Vagina (tissue), 2 donors: ENCODE measurements at places on chromosomes 6 and 20.

DNA sequence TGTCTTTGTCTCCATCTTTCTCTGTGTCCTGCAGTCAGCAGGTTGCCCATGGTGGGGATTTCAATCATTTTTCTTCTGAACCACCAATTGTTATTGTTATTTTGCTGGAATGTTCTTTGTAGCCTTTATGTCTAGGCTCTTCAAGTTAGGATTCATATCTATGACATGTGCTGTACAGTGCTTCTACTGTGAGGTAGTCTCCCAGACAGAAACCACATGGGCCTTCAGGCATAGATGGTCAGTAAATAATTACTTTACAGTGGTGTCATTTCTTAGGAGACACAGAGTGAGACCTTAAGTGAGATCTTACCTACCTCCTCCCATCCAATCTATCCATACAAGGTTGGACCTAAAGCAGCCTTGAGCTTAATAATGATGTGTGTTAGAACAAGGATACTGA is 265.5 kb downstream of the ZFAND3 start:
- no peak overlapping the region for H3K4me3 ChIP-seq
- no peaks in the 10 kb centered on the region for H3K27me3 ChIP-seq
- H3K36me3 ChIP-seq, result peaks cover 3% of the 10 kb centered on the region
- no peak for DNase-seq

- no peak overlapping the region for H3K4me3 ChIP-seq
- DNase-seq, result no peak
- no peaks in the 10 kb centered on the region for H3K36me3 ChIP-seq
- H3K4me1 ChIP-seq, result no peaks in the 10 kb centered on the region
Observed at GRCh38 chr20:58772786-58773185, 77.9 kb downstream of the GNAS-AS1 start.

- H3K4me1 ChIP-seq, result no peaks in the 10 kb centered on the region
- H3K4me3 ChIP-seq, result no peak overlapping the region
- no peak for DNase-seq
- H3K27ac ChIP-seq, result peak overlapping the region; percentile 42
- H3K27me3 ChIP-seq, result no peaks in the 10 kb centered on the region
Observed at GRCh38 chr6:35611240-35611639, 77.5 kb downstream of the FKBP5 start.

DNA sequence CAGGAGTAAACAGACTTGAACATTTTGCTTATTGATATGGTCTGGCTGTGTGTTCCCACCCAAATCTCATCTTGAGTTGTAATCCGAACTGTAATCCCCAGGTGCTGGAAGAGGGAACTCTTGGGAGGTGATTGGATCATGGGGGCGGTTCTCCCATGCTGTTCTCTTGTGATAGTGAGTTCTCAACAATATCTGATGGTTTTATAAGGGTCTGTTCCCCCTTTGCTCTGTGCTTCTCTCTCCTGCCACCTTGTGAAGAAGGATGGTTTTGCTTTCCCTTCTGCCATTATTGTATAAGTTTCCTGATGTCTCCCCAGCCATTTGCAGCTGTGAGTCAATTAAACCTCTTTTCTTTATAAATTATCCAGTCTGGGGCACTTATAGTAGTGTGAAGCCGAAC is 40.0 kb downstream of the MYLIP start:
- H3K4me1 ChIP-seq, result no peaks in the 10 kb centered on the region
- H3K27me3 ChIP-seq, result no peaks in the 10 kb centered on the region
- DNase-seq, result no peak
- H3K27ac ChIP-seq, result no peak overlapping the region
- H3K4me3 ChIP-seq, result no peak overlapping the region

GRCh38 chr20:43300901-43301300 is 111.2 kb upstream of the PTPRT start:
- H3K36me3 ChIP-seq, result no peaks in the 10 kb centered on the region
- no peak overlapping the region for H3K27ac ChIP-seq
- H3K4me1 ChIP-seq, result no peaks in the 10 kb centered on the region
- no peaks in the 10 kb centered on the region for H3K27me3 ChIP-seq

- peak; percentile 4 for DNase-seq
- H3K4me1 ChIP-seq, result no peaks in the 10 kb centered on the region
- no peak overlapping the region for H3K27ac ChIP-seq
- no peak overlapping the region for H3K4me3 ChIP-seq
- no peaks in the 10 kb centered on the region for H3K36me3 ChIP-seq
- no peaks in the 10 kb centered on the region for H3K27me3 ChIP-seq
Observed at GRCh38 chr20:57842720-57843119, 132.9 kb upstream of the PMEPA1 start.

DNA sequence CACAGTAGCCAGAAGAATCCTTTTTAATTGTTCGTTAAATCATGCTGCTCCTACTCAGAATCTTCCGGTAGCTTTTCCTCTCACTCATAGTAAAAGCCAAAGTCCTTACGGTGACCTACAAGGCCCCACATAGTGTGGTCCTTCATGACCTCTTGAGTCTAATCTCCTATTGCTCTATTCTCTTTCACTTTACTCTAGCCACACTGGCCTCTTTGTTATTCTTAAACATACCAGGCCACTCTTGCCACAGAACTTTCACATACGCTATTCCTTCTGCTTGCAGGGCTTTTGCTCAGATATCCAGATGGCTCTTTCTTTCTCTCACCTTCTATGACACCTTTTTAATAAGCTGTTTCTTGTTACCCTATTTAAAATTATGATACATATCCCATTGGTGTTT is 25.7 kb downstream of the ZNF391 start:
- DNase-seq, result no peak
- no peaks in the 10 kb centered on the region for H3K4me1 ChIP-seq
- no peak overlapping the region for H3K4me3 ChIP-seq
- no peak overlapping the region for H3K27ac ChIP-seq
- H3K27me3 ChIP-seq, result no peaks in the 10 kb centered on the region

- peaks cover 10% of the 10 kb centered on the region for H3K4me1 ChIP-seq
- H3K4me3 ChIP-seq, result no peak overlapping the region
- no peaks in the 10 kb centered on the region for H3K36me3 ChIP-seq
- DNase-seq, result no peak
- no peak overlapping the region for H3K27ac ChIP-seq
- no peaks in the 10 kb centered on the region for H3K27me3 ChIP-seq
Observed at GRCh38 chr20:48181261-48181935, 396.1 kb upstream of the SULF2 start.

DNA sequence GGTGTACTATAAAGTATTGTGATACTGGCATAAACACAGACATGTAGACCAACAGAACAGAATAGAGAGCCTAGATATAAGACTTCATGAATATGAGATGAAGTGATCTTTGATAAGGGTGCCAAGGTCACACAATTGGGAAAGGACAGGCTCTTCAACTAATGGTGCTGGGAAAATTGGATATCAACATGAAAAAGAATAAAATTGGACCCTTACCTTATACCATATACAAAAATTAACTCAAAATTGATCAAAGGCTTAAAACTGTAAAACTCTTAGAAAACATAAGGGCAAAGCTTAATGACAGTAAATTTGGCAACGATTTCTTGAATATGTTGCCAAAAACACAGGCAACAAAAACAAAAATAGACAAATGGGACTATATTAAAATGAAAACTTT is 44.8 kb upstream of the TRAM2 start:
- no peak for DNase-seq
- H3K4me1 ChIP-seq, result no peaks in the 10 kb centered on the region
- H3K36me3 ChIP-seq, result no peaks in the 10 kb centered on the region

DNA sequence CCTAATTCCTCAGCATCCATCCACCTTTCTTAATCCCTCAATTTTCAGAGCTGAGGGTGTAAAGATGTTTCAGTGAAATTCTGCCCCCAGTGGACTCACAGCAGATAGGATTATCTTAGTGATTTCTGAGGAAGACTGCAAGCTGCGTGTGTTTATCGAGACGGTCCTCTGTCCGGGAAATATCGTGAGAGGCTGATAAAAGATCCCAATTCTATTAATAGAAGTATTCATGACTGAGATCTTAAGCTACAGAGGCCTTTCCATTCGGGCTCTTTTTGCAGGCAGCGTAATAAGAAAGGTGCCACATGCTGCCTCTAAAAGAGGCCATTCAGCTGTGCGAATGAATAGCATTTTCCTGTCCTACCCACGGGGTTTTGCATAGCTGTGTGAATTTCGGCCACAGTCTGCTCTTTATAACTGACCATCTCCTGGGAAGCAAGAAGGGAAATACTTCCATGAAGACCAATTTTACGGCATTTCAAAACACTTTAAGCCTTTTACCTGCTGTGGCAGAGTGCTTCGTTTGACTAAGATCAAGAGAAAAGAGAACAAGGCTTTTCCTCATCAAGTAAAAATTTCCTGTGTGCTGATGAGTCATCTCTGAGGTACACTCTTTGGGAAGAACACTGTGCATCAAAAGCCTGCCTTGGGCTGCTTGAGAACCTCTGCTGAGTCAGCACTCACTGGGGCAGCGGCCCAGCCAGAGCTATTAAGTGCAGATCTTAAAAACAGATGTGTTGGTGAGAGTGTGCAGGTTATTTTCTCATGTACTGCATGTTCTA is 208.8 kb downstream of the ARHGAP18 start:
- no peak for DNase-seq
- H3K4me1 ChIP-seq, result peaks cover 34% of the 10 kb centered on the region
- no peaks in the 10 kb centered on the region for H3K27me3 ChIP-seq
- H3K4me3 ChIP-seq, result no peak overlapping the region
- no peaks in the 10 kb centered on the region for H3K36me3 ChIP-seq

GRCh38 chr6:71336901-71337300 is 48.3 kb downstream of the OGFRL1 start:
- no peak overlapping the region for H3K4me3 ChIP-seq
- no peaks in the 10 kb centered on the region for H3K4me1 ChIP-seq
- no peaks in the 10 kb centered on the region for H3K36me3 ChIP-seq
- H3K27me3 ChIP-seq, result no peaks in the 10 kb centered on the region
- H3K27ac ChIP-seq, result no peak overlapping the region

- H3K36me3 ChIP-seq, result peaks cover 14% of the 10 kb centered on the region
- H3K4me1 ChIP-seq, result peaks cover 19% of the 10 kb centered on the region
- no peak overlapping the region for H3K27ac ChIP-seq
- H3K27me3 ChIP-seq, result no peaks in the 10 kb centered on the region
- DNase-seq, result no peak
Observed at GRCh38 chr20:38450412-38450975, 15.4 kb upstream of the SNHG17 start.

GRCh38 chr6:158584236-158584651 is 24.4 kb downstream of the TMEM181 start:
- DNase-seq, result no peak
- no peaks in the 10 kb centered on the region for H3K4me1 ChIP-seq
- H3K36me3 ChIP-seq, result no peaks in the 10 kb centered on the region
- H3K4me3 ChIP-seq, result no peak overlapping the region
- H3K27ac ChIP-seq, result no peak overlapping the region
- no peaks in the 10 kb centered on the region for H3K27me3 ChIP-seq

DNA sequence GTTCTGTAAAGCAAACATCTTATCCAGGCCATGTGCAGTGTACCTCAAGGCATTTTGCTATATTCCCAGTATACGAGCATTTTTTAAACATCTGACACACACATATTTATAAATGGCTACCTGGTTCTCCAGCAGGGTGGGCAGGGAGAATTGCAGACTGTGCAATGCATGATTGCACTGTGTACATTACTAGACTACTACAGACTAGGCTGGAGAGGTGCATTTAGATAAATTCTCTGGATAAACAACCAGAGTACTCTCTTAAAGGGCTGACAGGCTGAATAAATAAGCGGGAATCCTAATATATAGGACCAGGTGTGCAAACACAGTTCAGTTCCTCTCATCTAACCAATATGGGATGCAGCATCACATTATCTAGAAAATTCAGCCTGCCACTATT is 428.3 kb upstream of the ARID1B start:
- H3K4me3 ChIP-seq, result no peak overlapping the region
- DNase-seq, result no peak
- H3K36me3 ChIP-seq, result no peaks in the 10 kb centered on the region
- no peak overlapping the region for H3K27ac ChIP-seq
- no peaks in the 10 kb centered on the region for H3K27me3 ChIP-seq

- no peaks in the 10 kb centered on the region for H3K27me3 ChIP-seq
- DNase-seq, result no peak
- no peak overlapping the region for H3K4me3 ChIP-seq
- H3K36me3 ChIP-seq, result no peaks in the 10 kb centered on the region
- H3K27ac ChIP-seq, result no peak overlapping the region
- no peaks in the 10 kb centered on the region for H3K4me1 ChIP-seq
Observed at GRCh38 chr6:65221153-65221552, 485.9 kb downstream of the EYS start.

GRCh38 chr20:43533060-43533459 is 25.6 kb downstream of the L3MBTL1 start:
- no peak for DNase-seq
- H3K27me3 ChIP-seq, result no peaks in the 10 kb centered on the region
- H3K36me3 ChIP-seq, result no peaks in the 10 kb centered on the region
- no peaks in the 10 kb centered on the region for H3K4me1 ChIP-seq

DNA sequence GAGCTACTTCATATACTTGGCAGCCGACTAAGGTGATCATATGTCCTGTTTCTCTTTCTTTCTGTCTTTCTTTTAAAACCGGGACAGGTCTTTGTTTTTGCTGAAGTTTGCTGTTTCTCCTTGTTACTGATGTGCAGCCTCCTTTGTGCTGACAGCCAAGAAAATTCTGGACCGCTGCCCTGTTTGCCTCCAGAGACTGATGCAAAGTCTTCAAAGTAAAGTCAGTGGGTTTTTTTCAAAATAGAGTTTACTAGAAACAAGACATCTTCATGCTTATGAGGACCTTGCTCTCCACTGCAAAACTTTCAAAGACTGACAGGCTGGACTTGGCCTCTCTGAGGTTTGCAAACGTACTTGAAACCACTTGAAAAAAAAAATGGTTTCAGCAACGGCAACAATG is 510.5 kb upstream of the MAP3K7 start:
- no peaks in the 10 kb centered on the region for H3K27me3 ChIP-seq
- H3K4me3 ChIP-seq, result no peak overlapping the region
- no peak for DNase-seq
- no peak overlapping the region for H3K27ac ChIP-seq

GRCh38 chr6:167103041-167103891 is 19.6 kb upstream of the CCR6 start:
- H3K27ac ChIP-seq, result no peak overlapping the region
- no peak overlapping the region for H3K4me3 ChIP-seq

GRCh38 chr6:40901322-40902055 is 137.5 kb downstream of the UNC5CL start:
- no peak overlapping the region for H3K27ac ChIP-seq
- H3K36me3 ChIP-seq, result no peaks in the 10 kb centered on the region
- no peaks in the 10 kb centered on the region for H3K27me3 ChIP-seq
- no peak for DNase-seq

DNA sequence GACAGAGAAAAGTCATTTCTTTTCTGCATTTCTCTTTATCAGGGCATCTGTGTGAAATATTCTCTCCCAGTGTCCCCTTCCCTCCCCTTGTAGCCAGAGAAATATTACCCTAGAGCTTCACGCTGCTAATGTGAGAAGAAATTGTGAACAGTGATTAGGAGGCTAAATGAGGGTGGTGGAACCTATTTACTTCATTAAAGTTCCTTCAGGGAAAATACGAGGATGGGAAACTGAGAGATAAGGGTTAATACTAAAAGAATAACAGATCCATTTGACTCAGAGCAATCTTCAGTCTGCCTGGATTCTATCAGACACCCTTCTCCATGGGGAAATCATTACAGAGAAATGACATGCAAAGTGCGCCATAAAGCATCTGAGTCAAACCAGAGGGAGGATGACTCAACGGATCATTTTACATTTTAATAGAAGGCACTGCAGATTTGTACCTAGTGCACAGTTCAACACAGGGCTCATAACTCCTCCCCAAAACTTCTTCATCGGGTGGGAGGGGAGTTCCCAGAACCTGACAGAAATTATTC is 131.3 kb downstream of the GJA10 start:
- DNase-seq, result no peak
- no peaks in the 10 kb centered on the region for H3K27me3 ChIP-seq
- no peaks in the 10 kb centered on the region for H3K36me3 ChIP-seq
- H3K4me3 ChIP-seq, result no peak overlapping the region
- H3K27ac ChIP-seq, result no peak overlapping the region
